Stimulated activated memory B cell treated with anti-CD40 and anti-IgM and Interleukin-4, amounts not matched to agents 10 μg/mL and 1 μg/mL and 100 μg/mL, for 72 hours (primary cell): ENCODE measurements at places on chromosomes 6 and 20.

DNA sequence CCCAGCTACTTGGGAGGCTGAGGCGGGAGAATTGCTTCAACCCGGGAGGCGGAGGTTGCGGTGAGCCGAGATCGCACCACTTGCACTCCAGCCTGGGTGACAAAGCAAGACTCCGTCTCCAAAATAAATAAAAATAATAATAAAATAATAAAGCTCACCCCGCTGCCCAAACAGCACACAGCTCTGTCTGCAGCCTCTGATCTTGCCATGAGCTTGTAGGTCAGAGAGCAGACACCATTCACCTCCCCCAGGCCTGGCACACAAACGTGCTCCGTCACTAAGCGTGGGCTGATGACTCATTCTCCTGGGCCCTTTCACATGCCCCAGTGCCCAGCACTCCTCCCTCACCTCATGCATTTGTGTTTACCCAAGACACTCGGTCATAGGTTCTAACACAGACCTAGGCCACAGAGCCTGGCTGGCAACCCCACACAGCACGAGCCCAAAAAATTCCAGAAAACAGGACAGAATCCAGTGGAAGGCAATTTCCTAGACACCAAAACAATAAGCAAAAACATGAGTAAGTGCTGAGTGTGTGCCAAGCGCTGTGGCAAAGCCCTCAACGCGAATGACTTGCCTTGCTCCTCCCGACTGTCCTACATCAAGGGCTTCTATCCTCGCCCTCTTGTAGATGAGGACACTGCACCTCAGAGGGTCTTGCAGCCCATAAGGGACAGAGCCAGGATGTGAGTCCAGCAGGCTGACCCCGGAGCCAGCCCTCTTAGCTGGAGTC, 18.0 kb downstream of the ATP9A start:
- peak; percentile 72 for ATAC-seq

DNA sequence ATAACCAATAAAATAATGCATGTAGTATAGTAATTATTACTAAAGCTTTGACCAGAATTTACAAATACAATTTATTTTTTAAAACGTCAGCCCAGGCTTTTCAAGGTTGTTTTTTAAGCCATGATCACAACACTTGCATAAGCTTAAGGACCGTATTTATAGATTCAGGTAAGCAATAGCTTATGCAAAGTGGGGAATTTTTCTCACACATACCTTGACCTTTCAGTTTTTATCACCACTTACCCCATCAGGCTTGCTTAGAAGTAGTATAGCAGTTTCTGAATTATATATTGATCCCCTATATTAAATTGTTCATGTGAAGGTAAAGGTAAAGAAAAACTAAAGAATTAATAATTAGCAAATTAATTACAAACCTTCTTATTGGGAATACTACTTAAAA, 232.3 kb upstream of the FKBP1C start:
- no peak for ATAC-seq

- no peak for ATAC-seq
Observed at GRCh38 chr6:149448821-149449453, 35.9 kb downstream of the ZC3H12D start.

DNA sequence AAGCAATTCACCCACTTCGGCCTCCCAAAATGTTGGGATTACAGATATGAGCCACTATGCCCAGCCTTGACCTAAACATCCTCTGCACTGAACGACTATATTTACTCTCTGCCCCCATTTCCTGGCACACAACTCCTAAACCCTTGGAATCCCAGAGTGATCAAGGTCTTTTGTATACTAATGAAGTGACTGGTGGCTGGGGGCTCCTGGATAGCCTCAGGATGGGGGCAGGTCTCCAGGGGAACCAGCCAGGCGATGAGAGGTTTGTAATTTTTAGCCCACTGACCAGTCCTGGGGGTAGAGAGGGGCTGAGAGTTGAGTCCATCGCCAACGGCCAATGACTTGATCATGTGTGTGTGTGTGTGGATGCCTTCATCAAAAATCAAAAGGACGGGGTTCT, 71.1 kb downstream of the FAM50B start:
- ATAC-seq: no peak

DNA sequence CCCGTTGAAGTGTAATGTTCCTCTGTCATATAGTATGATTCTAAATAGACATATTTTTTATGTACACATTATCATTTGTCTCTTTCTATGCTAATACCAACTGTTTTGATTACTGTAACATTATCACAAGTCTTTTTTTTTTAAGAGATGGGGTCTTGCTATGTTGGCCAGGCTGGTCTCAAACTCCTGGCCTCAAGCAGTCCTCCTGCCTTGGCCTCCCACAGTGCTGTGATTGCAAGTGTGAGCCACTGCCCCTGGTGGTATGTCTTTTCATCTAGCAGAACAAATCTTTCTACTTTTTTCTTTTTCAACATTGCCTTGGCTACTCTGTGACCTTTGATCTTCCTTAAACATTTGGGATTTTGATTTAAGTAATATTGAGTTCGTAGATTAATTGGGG, 57.7 kb downstream of the SLX4IP start:
- ATAC-seq: no peak

- no peak for ATAC-seq
Observed at GRCh38 chr20:1292620-1293019, 26.5 kb downstream of the SNPH start.

DNA sequence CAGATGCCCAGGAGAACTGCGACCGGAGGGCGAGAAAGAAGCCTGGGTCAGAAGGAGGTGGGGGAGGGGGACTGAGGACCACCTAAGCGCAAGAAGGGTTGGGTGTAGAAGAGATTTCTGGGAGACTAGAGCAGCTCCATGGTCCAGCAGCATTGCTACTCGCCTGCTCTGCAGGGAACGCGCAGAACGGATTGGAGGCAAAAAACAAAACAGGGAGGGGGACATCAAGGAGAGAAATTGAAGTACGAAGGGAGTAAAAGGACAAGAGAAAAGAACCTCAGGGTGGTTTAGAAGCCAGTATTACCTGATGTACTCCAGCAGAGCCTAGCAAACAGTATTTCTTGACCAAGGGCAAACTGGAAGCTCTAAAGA, 537 bp upstream of the GABBR1 start:
- no peak for ATAC-seq

- ATAC-seq: no peak
Observed at GRCh38 chr6:169371344-169372127, 117.9 kb upstream of the THBS2 start.

DNA sequence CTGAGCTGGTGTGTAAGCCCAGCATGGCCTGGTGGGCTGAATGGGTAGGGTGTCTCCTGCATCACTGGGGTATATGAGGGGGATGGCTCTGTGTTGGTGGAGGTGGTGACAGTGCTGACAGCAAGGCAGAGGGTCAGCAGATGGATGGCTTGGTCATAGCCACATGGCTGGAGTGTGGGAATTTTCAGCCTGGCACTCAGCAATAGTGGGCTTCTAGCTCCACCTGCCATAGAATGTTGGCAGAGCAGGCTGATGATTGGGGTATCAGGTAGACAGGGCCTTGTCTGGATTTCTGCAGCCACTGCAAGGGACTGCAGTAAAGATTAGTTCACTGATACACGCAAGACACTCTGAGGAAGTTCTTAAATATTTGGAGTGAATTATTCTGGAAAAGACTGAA, 137.5 kb upstream of the BACH2 start:
- ATAC-seq: no peak

DNA sequence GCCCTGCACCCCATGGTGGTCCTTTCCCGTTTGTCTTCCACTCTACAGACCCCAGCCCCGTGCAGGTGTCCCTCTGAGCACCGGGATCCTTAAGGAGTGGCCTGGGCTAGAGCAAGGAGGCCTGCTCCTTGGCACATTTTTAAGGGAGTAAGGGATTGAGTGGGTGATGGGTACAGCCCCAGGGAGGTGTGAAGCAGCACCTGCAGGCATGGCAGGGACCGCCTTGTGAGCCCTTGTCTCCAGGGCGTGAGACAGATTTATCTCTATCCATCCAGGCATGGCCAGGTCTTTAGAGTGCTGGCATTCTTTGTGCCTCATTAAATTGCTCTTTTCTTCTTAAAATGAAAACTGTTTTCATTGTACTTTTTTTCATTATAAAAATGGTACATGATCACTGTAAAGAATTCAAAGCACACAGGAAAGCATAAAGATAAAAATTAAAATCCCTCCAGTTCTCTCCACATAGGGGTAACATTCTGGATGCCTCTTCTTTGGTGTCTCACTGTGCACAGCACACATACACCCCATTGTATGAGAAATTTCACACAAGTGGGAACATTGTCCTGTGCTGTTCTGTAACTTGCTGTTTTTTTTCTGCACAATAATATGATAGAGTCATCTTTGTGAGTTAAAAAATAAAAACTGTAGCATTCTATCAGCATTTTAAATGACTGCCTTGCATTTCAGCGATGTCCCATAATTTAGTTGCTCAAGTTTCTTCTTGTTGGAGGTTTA, 31.9 kb upstream of the ZNF831 start:
- ATAC-seq: no peak

DNA sequence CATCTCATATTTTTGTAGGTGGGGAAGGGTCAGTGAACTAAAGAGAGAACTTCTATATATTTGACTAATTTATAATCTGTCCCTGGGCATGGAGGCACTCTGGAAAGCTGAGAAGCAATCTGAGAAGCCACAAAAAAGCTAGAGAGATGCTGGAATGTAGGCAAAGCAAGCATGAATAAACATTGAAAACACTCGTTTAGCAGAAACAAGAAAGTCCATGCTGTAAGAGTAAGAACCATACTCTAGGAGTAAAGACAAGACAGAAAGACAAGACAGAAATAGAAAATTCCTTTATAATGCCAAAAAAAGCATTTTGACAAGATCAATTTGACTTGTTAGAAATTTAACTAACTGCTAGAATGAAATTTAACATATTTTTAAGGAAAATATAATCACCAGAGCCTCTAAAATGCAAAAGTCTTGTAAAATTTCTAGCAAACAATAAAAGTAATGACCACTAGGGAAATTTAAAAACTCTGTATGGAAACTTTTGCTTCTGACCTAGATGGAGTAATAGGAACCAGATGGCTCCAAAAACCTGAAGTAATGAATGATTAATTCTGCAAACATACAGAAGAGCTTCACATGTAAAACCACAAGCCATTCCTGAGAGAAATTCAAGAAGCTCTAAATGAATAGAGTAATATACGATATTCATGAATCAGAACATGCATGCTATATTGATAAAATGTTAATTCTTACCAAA, 625.7 kb upstream of the PTCHD4 start:
- no peak for ATAC-seq

- ATAC-seq: no peak
Observed at GRCh38 chr6:10999994-11000393, 44.1 kb downstream of the ELOVL2 start.

- no peak for ATAC-seq
Observed at GRCh38 chr6:19731282-19731681, 105.9 kb upstream of the ID4 start.

GRCh38 chr6:69791065-69791471, 5.7 kb downstream of the LMBRD1 start:
- ATAC-seq: peak; percentile 35

DNA sequence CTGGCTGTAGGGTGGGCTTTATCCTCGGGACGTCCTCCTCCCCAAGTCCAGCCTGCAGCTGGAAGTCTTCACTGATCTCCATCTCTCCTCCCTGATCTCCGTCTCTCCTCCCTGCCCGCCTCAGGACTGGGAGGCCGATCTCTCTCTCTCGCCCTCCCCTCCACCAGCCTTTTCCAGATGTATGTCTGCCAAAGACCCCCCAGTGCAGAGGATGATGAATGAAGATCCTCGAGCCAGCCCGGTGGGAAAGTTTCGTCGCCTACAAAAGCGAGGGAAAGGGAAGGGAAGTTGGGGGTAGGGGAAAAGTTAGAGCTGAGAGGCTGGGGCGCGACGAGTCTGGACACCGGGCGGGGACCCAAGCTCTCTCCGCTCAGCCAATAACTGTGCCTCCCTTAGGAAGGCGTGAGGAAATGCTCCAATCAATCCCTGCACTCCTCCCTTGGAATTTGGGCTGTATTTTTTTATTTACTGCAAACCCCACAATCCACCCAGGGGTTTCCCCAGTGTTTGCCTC, 595 bp upstream of the SRF start:
- ATAC-seq: no peak

DNA sequence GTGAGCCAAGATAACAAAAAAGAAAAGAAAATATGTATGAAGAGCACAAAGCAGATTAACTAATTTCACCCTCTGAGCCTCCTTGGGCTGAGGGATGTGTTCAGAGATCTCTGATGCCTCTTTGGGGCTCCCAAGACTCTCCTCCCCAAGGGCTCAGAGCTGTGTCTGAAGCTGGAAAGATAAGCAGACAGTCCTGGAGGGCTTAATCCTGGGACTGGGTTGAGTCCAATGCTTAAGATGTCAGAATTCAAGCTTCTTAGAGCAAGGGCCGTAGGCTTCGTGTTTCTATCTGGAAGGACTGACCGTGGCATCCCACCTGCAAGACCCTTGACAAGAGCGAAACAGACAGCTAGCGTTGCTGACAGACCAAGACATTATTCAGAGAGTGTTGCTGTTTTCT, 229.0 kb downstream of the ZMYND8 start:
- no peak for ATAC-seq

GRCh38 chr6:53148684-53149083, at the start of gene GCM1:
Gene GCM1, minus strand, starts transcription at chr6:53148841. Its CDS starts 3,209 bp downstream, at chr6:53145632.
- no peak for ATAC-seq

DNA sequence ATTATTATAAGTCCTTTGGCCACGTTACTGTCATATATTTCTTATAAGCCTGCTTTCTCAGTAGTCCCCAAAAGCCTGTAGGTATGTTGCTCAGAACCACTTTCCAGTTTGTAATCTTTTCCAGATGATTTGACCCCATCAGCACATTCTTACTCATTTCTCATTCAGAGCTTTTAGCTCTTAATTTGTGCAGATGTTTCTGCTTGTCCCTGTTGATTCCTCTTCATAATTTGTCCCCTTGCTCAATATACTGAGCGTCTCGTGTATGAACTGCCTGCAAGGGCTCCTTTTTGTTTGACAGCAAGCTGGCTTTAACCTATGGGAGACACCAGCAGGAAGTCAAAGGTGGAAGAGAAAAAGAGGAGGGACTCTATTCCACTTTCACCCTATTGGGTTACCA, 733.8 kb upstream of the GJE1 start:
- ATAC-seq: no peak

- ATAC-seq: peak; percentile 20
Observed at GRCh38 chr6:144133225-144133821, 17.0 kb upstream of the STX11 start.

DNA sequence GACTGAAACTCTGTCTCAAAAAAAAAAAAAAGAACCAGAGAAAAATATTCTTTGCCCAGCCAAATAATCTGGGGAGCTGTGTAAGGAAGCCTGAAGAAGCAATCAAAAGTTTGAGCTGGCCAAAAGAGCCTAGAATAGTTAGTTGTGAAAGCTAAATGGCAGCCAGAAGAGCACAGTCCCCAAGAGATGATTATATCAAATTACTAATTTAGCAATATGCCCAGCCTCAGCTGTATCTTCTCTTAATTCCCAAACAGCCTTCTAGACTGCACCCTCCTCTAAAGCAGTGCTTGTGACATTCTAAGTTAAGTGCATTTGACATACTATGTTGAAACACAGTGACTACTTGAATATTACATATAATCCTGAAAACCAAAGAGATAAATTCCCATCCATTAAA, 38.9 kb downstream of the CDK19 start:
- no peak for ATAC-seq
